ENCODE measurements at places on chromosomes 4 and X.

DNA sequence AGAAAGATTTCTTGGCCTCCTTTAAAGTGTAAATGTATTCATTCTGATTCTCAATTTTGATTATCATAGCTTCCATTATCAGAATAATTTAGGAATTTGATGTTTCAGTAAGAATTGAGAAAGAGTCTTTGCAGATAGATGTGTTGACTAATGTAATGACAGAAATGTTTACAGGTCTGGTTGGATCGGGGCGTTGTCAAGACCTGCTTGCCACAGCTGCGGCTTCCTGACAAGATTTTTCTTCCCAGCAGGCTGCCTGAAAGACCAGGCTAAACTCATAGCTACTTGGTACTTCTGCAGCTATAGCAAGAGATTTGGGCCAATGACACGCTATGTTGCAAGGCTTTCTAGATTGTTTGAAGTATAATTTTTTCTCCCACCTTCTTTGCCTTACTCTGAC, 91.5 kb upstream of the ANKRD50 start:
- DNase-seq: no peak

GRCh38 chr4:40254608-40255392, 58.0 kb downstream of the RHOH start:
- no peak for DNase-seq

DNA sequence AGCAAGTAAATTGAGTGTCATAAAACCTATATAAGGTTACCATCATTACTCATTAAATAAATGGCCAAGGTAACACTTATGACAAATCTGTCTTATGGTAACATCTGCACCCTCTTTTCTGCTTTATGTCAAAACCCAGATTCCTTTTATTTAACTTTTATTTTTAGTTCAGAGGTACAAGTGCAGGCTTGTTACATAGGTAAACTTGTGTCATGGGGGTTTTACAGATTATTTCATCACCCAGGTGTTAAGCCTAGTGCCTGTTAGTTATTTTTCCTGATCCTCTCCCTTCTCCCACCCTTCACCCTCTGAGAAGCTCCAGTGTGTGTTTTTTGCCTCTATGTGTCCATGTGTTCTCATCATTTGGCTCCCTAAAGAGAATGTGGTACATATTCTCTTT, 930.7 kb downstream of the CCSER1 start:
- DNase-seq: no peak

DNA sequence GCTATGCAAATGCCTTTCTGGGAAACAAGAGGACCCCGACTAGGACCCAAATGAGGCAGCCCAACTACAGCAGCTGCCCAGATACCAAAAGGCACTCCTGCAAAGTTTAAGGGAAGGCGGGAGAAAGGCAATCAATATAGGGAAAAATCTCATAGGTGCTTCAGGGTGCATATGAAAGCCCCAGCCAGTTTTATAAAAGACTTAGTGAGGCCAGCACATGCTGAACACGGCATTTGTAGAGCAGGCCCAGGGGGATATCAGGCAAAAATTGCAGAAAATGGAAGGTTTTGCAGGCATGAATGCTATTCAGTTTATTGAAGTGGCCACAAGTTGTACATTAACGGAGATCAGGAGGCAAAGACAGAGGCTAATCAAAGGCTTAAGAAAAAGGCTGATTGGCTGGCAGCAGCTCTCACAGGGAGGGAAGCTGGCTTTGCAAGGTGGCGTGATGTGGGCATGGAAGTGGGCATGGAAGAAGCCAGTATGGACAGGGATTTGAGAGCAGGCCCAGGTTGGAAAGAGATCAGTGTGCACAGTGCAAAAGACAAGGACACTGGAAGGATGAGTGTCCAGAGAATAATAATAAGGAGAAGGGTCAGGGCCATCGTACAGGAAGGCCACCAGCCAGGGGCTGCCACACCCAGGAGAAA, 37.7 kb upstream of the UGT2B7 start:
- DNase-seq: no peak

GRCh38 chr4:122716825-122717448, 15.6 kb upstream of the BBS12 start:
- DNase-seq: no peak

GRCh38 chrX:133685822-133686221, 270.5 kb upstream of the GPC4 start:
- no peak for DNase-seq

DNA sequence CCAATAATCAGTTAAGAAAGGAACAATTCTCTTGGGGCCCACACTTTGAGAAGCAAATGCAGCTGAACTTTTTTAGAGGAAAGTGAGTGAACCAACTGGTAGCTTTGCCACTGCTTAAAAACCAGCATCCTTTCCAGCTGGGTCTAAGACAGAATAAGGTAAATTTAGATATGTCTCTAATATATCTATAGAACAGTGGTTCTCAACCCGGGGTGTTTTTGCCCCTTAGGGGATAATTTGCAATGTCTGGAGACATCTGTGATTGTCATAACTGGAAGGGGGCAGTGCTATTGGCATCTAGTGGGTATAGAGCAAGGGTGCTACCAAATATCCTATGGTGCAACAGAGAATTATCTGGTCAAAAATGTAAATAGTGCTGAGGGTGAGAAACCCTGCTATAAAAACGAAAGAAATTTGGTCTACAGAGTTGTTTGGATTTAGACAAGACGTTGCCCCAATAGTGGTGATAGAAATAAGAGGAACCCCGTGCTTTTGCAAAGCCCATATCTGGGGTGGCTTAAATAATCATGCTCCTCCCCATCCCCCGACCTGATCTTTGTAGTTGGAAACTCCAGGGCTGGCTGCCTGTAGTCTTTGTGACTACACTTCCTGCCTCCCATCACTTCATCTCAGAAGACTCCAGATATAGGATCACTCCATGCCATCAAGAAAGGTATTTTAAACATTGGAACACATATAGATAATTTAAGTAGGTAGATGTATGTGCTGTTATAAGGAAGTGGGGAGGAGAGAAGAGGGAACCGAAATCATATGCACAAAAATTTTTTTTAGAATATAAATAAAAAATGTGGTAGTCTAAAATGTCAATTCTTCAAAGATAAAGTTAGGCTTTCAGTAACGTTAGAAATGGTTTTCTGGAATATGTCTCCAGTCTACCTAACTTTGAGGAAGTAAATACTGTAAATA, at the start of gene TLR7:
TSS of gene TLR7 (plus strand) at position 622 of the 927 bp plus-strand sequence. CDS start 507 bp downstream, outside the sequence.
- no peak for DNase-seq

- no peak for DNase-seq
Observed at GRCh38 chrX:1205681-1206611, 6.5 kb downstream of the CRLF2 start.
